ENCODE measurements at places on chromosomes 6 and 20. TPM values are rescaled to one million over a fixed set of nuclear protein-coding genes. Genes with fewer than 3 reads are reported as not detected.

B3GALT4 gene
- total RNA-seq: 7.8 TPM

GPR6 gene
- 12.2 TPM for total RNA-seq

TCF21 gene
- under 0.01 TPM for total RNA-seq

RAET1G gene
- total RNA-seq: not detected

HLA-DMB gene
- 2.3 TPM for total RNA-seq

GABRR1 gene
- 0.46 TPM for total RNA-seq

ZBTB46 gene
- 20.3 TPM for total RNA-seq

PACRG gene
- 24.0 TPM for total RNA-seq
